Large intestine (tissue), 12 donors: ENCODE measurements at places on chromosomes 5 and 9. TPM values are rescaled to one million over a fixed set of nuclear protein-coding genes. Genes with fewer than 3 reads are reported as not detected.

- DNase-seq: peak; percentile 89
These were observed 32.1 kb downstream of the NAIF1 start for GRCh38 chr9:128034821-128035652.

DNA sequence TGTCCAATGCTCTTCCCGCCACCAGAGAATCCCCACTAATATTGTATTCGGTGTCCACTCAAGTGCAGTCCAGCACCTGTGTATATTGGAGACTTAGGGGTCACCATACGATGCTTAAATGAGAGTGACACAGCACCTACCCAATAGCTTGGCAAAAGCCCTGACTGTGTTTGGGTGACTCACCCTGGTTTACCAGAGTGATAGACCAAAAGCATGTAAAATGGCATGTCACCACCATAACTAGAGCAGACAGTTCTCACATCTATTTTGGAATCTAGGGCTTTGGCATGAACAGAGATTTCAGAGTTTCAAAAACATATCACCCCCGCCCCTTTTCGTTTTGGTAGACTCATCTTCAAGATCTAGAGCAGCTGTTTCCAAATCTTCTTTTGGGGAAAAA lies 217.3 kb upstream of the RASEF start:
- no peak for DNase-seq

DNA sequence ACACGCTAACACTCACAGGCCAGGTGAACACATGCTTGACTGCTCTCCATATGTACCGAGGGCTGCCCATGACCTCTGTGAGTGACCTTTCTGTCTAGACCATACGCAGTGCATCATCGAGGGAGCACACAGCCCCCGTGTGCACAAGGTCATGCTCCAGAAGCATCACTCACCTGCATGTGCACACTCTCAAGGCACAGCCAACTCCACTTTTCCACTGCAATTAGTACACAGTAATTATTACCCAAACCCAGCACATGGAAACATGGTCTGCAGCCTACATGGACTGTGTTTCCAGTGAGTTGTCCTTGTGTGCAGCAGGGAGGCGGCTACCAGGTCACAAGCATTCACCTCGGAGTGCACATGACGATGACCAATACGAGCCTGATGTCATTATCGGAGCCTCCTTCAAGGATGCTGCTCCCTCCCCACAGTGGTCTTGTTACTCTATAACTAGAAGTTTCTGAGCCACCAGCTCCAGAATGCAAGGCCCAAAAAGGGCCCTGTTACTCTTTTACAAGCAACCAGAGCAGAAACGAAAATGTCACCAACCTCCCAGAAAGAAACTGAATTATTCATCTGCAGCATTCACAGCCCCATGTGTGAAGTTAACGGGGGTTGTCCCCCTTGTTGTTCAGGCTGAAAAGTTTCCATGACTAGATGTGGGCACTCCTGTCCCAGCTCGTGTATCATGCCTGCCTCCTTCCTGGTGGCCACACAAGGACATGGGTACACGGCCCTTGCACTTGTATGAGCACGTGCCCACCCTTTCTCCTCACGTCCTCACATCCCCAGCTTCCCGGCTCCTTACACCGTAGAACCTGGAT lies 31.2 kb downstream of the SEMA4D start:
- no peak for DNase-seq

DNA sequence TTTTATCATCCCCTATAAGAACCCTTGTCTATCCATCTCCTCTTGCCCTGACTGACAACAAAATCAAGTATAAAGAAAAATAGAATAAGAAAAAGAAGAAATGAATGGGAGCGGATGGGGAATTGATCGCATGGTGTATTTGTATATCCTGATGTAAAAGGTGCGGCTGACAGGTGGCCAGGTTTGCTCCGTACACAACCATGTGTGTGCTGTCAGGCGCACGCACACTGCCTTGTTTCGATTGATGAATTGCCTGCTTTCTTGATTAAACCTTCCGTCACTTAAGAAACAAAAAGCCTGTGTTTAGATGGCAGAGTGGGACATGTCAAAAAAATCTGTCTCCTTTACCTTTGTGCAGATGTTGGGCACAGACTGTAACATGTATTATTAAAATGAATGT lies 102.6 kb downstream of the MVB12B start:
- no peak for DNase-seq

DNA sequence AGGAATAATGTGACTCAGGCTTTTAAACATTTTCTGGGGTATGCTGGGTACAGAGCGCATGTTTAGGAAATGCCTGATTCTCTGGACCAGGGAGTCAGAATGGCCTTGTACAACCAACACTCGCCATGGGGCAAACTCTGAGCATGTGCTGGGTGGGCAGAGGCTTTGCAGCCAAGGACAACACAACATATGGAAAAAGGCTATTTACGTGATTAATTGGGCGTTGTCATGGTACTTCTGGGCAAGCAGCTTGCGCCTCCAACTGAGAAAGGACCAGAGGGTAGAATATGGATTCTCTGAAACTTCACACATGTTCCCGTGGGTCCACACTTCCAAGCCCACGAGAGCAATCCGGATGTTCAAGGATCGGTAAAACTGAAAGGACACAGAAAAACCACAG lies 49.1 kb downstream of the NIPAL4 start:
- no peak for DNase-seq

- DNase-seq: no peak
These were observed 137.0 kb downstream of the CACNA1B start for GRCh38 chr9:138014563-138014945.

DNA sequence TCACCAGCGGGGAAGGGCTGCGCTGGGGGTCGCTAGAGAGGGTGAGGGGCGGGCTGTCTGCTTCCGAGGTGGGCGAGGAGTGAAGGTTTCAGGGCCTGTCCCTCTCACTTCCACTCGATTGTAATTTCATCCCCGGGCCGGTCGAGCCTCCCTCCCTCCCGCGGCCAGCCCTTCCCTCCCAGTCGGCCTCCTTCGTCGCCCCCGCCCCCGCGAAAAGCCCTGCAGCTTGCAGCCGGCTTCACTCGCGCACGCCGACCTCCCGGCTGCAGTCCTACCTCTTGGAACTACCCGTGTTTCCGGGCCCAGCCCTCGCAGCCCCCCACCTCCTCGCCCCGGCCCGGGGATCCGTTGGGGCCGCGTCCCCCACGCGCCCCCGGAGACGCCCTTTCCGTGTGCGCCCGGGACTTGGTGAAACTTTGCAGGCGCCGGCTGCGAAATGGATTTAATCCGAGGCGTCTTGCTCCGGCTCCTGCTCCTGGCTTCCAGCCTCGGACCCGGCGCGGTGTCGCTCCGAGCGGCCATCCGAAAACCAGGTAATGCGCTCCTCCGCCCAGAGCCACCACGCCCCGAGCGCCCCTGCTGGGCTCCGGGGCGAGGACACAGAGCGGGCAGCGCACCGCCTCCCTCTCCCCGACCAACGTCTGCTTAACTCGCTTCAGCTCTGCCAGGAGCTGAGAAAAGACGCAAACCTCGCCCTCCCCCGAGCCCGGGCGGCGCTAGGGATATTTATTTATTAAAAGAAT lies at the start of gene EGFLAM:
EGFLAM (plus strand) TSS at position 241 of the 743 bp plus-strand sequence; CDS start at position 437, 196 bp downstream.
- DNase-seq: peak; percentile 19

- DNase-seq: no peak
These were observed 123.5 kb downstream of the RASEF start for GRCh38 chr9:82939451-82939850.

- DNase-seq: no peak
These were observed 39.0 kb downstream of the TMEM232 start for GRCh38 chr5:110687485-110687884.

DNA sequence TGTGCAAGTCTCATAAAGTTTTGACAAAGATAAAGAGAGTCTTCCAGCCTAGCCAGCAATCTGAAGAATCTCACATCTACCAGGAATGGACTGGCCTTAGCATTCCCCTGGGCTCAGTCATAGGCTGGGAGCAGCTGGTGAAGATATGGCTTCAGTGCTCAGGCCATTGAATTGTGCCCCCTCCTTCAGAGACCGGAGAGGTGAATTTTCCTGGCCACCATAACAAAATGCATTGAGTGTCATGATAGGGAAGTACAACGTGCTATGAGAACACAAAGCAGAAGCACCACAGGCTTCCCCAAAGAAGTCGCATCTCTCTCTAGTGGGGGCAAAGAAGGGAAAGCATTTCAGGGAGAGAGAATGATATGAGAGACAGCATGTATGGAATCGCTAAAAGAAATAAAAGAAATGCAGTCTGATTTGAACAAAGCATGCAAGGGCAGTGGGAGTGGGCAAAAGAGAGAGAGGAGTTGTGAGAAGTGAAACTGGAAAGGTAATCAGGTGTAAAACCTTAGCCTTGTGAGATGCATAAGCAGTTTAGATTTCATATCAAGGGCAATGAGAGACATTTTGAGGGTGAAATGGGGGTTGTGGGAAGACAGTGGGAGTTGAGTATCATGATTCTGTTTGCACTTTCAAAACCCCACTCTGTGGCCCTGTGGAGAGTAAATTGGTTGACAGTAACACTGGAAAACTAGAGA lies 57.1 kb upstream of the NMUR2 start:
- DNase-seq: peak; percentile 39

DNA sequence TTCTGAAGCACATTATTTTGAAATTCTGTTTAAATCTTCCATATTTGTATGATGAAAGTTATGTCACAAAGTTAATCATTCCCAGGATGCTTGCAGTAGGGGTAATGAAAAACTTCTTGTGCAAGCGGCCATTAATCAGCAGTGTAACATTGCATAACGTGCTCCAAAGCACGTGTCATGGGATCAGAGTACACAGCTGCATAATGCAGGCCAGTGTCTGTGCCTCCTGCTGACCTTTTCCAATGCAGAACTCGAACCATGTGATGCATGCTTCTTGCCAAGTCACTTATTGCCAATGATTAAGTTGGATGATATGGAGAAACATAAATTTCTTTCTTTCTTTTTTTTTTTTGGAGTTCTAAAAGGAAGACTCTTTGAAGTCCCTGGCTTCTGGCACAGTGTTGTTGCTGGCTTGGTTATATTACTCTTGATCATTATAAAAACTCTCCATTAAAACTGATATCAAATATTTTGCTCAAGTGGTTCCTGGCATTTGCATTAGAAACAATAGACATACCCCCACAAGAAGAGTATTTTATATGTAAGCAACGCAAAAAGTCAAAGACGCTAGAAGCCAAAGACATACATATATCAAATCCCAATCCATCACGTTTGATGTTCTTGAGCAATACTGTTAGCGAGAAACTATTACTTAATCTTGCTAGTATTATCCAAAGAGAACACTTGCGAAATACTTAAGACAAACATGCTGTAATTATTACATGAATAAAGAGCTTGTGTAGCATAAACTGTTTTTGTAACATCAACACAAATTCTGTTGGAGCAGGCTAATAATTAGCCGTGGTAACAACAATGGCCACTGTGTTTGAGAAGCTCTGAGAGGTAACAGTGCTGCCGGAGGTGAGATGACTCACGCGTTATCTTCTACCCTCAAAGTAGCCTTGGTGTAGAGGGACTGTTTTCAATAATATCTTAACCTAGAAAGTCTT lies 164.2 kb downstream of the AUH start:
- DNase-seq: peak; percentile 98

DNA sequence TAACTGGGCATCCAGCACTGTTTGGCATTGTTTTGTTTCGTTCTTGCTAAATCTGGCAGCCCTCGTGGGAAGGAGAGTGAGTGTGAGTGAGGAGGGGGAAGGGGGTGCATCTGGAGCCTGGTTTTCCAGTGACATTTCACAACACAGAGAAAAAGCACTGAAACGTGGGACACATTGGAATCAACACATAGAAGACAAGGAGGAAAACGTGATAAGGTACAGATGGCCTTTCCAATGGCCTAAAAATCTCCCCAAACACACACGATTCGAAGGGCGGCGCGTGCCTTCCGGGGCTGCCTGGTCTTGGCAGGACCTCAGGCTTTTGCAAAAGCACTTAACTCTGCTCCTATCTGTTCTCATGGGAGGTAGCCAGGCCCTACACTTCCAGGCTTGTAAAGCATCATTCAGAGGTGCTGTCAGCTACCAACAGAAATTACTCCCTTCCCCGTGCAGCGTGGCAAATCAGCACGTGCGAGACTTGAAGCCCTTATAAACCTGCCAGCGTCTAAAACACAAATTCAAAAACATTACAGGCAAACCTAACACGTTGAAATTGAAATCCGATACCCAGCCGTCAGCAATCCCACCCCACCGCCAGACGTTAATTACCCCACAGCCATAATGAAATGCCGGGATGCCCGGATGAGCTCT lies 129.4 kb downstream of the OLFM1 start:
- DNase-seq: peak; percentile 15

DNA sequence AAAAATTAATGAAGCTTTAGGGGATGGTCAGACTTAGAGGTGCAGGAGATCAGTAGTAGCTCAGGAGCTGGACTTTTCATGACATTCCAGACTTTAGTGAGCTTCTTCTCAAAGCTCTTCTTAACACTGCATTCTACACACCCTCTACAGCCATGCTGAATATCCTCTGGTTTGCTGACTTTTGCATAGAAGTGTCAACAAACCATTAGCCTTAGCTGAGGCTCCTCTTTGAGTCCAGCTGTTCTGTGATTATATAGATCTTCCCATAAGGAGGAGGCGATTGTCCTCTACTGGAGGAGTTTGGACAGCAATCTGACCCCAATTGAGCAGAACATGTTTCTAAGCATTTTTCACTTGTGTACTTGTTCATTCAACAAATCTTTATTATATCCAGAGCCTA lies 75.0 kb upstream of the RUSC2 start:
- DNase-seq: no peak

- DNase-seq: no peak
These were observed 289.0 kb downstream of the NR3C1 start for GRCh38 chr5:143114481-143114880.

DNA sequence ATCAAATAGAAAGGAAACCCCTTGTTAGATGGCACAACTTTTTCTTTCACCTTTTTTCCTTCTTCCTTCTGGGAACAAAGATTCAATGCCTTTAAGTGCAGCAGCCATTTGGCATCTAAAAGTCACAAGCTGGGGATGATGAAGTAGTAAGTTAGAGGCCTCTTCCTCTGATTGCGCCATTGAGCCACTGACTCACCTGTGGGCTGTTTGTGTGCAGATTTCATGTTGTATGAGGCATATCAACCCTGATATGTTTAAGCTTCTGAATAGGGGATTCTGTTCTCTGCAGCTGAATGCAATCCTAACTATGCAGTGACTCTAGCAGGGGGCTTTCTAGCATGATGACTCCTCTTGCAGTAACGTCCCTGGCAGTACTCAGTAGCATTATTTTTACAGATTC lies 599.9 kb downstream of the CSNK1G3 start:
- DNase-seq: no peak

The ZBED3 gene
- 16.6 TPM for polyA plus RNA-seq

The NIPAL4 gene
- 1.4 TPM for polyA plus RNA-seq

The PRSS3 gene
- 97.9 TPM for polyA plus RNA-seq

The CDH10 gene
- 0.52 TPM for polyA plus RNA-seq

The MYORG gene
- 60.9 TPM for polyA plus RNA-seq

The PCYOX1L gene
- 48.7 TPM for polyA plus RNA-seq
